ENCODE measurements at places on chromosomes 1 and 21.

DNA sequence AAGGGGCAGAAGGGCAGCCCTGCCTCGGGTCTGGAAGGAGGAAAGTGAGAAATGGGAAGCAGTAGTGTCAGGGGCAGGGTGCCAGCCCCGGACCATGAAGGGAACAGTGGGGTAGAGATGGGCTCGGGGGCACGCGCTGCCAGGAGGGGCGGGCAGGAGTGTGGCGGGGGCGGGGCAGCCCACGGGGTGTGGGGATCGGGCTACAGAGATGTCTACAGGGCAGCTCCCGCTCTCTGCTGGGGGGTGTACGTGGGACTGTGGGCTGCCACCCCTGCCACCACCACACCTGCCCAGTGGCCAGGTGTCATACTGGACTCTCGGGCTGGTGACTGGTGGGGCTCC is 7.4 kb downstream of the ARHGEF16 start:
- no peak for DNase-seq

DNA sequence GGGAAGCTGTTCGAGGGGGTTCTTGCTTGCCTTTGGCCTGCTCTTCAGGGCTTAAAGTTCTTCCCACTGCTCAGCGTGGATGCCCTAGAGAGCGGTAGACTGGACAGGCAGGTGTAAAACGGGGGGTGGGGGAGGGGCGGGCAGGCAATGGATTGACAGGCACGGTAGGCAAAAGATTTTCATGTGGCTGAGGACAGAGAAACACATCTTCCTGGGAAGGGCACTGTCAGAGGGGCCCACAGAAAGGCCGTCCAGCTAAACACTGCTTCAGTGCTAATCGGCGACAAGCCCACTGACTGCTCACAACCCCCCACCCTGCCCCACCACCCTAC is 412 bp downstream of the ABCA4 start:
- DNase-seq: no peak

DNA sequence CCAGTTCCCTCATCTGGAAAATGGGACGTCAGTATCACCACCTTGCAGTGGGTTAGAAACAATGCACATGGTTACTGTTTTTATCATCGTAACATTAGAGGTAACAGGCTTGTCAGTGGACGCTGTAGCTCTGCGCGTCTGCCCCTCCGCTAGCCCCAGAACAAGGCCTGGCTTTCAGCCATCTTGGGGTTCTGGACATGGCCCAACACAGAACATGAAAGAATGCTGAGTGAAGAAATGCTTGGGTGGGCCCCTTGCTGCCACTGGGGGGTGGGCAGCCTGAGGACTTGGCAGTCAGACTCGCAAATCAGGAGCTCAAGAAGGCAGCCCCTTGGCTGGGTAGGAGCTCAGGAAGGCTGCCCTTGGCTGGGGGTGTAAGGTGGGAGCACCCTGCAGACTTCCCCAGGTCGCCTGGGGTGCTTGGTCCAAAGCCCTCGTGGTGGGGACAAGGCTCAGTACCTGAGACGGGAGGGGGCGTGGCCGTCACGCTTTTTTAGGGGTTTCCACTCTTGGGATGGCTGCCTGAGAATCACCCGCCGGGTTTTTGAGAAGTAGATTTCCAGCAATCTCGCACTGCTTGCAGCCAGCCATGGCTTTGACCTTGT is 51.7 kb downstream of the SLC37A1 start:
- no peak for DNase-seq

DNA sequence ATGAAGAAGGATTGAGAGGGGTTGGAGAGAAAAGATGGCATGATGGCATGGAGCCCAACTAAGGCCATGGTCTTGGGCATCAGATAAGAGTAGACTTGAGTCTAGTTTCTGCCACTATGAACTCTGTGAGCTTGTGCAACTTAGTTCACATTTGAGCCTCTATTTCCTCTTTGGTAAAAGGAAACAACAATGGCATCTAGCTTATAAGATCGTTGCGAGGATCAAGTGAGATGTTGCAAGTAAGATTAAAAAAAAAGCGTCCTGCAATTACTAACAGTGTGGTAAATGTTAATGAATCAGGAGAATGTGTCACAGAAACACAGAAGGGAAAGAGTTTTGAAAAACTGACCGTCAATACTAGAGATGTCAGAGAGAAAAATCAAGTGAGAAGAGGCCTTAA is 202.9 kb upstream of the FGGY start:
- no peak for DNase-seq

GRCh38 chr1:162283657-162284056 is 93.0 kb downstream of the SPATA46 start:
- no peak for DNase-seq

DNA sequence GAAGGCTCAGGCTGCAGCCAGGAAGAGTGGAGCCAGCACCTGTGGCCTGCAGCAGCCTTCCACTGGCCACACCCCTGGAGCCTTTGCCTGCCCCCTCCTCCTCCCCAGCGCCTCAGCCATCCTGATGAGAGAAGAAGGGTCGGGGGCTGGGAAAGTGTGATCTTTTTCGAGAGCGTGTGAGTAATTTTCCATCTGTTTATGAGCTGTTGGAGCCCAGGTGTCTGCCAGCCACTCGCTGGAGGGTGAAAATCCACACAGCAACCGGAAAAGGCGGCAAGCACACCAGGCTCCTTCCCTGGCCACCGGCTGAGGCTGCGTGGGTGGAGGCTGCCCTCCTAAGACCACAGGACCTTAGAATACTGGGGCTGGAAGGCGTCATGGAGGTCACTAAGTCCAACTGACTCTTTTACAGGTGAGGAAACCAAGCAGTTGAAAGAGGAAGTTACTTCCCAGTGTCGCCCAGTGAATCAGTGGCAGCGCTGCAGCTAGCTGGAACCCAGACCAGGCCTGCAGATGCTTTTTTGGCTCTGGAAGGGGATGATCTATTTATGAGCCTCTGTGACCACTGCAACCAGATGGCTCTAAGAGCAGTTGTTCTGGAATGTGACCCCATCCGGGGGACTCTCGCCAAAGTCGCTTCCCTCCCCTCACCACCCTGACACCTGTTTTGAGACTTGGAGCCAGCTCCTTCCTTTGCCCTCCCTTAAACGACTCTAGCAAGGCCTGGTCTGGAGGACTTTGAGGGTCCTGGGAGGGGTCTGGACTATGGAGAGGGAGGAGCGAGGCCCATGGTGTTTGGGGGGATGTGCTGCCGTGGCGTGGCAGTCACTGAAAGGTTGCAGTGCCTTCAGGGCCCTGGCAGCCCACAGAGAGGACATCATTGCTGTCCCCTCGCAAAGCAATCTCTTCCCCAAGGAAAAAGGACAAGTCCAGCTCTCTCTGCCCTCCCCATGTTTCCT is 54.5 kb downstream of the LGR6 start:
- no peak for DNase-seq

DNA sequence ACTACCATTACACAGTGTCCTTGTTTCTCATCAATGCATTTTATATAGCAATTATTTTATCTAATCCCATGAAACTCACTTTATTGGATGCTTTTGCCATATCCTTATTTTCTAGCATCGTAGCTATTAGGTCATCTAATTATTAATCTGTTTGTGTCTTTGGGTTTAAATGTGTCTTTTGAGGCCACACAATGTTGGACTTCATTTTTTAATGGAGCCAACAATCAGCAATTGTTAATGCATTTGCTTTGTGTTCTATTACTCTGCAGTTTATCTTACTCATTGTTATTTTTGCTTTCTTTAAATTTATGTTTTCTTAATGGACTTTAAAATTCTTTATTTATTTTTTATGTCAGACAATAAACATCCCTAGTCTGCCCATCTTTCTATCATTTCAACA is 1.8 kb upstream of the HSD11B1 start:
- DNase-seq: no peak

- DNase-seq: no peak
These were observed 10.0 kb downstream of the KIRREL1 start for GRCh38 chr1:158003406-158003800.
